ENCODE measurements at places on chromosomes 5 and 9.
A peak's percentile ranks its signal among the peaks of the same experiment; 100 is the strongest.

GRCh38 chr5:78612227-78613150, 36.1 kb downstream of the LHFPL2 start:
- DNase-seq: no peak

- DNase-seq: peak; percentile 13
Measured at GRCh38 chr5:147455822-147456450, 53.9 kb downstream of the DPYSL3 start.

GRCh38 chr5:9474219-9475002, 71.5 kb downstream of the SEMA5A start:
- DNase-seq: no peak

GRCh38 chr9:75666856-75667554, 223.5 kb upstream of the PCSK5 start:
- DNase-seq: no peak

DNA sequence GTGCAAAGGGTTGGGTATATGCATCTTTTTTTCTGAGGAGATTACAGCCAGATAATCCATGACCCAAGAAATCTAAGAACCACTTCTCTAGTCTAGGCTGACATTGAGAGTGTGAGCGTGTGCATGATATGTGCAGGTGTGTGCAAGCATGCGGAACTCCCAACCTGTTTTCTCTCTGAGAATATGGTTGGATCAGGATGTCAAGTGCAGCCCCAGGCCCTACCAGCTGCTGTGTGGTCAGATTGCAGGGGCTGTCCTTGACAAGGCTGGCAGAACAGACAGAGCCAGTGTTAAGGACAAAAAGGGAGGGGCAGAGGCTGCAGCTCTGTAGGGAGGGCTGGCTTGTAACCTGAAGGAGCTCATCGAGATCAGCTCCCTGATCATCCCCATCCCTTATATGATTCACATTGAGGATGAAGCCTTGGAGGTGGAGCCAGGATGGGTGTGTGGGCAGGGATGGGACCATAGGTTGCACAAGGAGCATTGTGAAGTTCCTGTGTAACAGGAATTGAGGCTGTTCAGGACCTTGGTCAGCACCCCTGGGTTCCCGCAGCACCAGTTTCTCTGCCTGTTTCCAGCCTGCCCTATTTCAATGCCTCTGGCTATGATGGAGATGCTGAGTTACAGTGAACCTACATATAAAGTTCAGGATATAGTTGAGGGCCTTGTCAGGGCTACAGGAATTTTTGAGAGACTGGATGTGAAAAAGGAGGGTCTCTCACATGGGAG, 52.6 kb upstream of the ARAP3 start:
- DNase-seq: no peak

DNA sequence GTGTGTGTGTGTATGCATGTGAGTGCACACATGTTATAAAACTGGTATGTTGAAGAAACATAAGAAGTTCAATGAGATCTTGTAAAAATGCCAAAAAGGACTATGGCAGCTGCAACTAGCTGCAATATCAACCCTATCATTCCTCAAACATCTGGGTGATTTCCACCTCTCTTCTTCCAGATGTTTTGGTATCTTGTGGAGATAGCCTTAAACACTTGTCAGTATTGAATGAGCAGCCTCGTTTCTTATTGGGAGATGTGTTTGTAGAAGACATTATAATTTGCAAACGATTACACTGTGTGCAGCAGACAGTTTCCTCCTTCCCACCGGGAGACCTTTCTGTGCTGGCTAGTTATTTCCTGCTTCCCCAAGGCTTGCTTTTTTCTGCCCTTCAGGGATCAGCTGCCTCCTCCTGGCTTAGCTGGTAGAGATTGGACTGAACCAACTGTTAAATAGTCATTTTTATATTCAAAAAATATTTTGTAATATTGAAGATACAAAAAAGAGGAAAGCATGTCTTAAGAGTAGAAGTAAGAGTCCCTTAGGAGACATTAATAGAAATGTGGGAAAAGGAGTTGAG, 168.4 kb upstream of the MPDZ start:
- no peak for DNase-seq

- no peak for DNase-seq
Measured at GRCh38 chr5:55441107-55441771, 93.5 kb downstream of the PLPP1 start.

GRCh38 chr5:5139777-5140478, at the start of gene ADAMTS16:
TSS of gene ADAMTS16 (plus strand) at chr5:5140330. CDS start at chr5:5140468, 138 bp downstream.
- DNase-seq: peak; percentile 4

GRCh38 chr5:143024228-143024920, 254.2 kb downstream of the ARHGAP26 start:
- DNase-seq: peak; percentile 55

DNA sequence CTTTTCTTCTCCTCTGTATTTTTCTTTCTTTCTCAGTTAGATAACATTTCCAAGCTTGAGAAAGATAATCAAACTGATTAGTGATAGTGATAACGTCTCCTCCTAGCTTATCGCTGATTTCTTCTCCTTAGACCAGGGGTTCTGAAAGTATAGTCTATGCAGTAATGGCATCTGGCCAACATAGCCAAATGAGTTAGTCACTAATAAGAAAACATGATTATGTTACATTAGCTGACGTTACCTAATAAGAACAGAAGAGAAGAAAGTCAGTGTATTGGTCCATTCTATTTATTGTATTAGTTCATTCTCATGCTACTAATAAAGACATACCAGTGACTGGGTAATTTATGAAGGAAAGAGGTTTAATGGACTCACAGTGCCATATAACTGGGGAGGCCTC, 111.2 kb downstream of the STRBP start:
- DNase-seq: no peak

DNA sequence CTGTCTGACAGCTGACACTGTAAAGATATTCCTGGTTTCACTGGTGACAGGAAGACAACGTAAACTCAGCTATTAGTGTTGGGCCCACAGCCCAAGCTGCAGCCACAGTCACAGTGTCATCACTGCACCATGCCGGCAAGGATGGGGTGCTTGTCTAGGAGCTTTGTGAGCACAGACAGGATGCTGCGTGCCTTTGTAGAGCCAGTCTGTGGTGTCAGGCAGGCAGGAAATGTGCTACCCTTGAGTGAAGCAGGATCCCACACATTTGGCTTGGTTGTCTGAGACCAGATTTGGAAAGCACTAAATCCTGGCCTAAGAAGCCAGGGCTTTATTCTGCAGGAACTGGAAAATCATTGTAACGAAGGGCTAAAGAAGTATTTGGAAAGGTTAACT, 121.6 kb upstream of the ADAMTS16 start:
- no peak for DNase-seq

- DNase-seq: no peak
Measured at GRCh38 chr5:56386046-56386445, 152.9 kb upstream of the ANKRD55 start.

DNA sequence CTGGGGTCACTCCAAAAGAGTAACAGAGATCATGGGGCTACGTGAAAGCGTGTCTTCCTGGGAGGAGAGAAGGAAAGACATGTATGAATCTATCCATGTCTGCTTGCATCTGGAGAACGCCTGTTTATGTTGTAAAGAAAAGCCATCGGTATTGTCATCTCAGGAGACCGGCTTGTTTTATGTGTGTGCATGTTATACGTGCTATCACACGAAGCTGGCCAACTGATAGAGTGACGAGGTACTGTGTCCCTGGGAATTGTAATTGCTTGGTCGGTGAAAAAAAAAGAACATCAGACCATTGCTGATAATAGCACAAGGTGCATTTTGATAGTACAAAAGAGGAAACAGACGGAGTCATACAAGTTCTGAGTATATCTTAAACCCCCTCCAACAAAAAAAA, 370 bp upstream of the CDH6 start:
- peak; percentile 26 for DNase-seq

- no peak for DNase-seq
Measured at GRCh38 chr9:84337252-84337651, 3.3 kb downstream of the SLC28A3 start.

DNA sequence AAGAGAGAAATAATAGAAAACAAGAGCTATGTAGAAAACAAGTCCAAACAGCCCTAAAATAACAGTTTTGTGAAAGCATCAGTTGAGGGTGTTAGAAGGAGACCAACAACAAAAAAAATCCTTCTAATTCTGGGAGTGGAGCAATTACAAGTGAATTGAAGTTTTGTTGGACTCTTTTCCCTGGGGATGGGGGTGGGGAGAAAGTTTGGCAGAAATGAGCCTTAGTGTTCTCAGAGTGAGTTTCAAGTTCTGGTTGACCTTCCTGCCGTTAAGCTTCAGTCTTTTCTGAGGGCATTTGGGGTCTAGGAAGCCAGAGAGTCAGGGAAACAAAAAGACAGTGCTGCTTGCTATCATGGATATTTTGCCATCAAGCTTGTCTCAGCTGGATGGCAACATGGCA, 106.3 kb upstream of the TRIM32 start:
- no peak for DNase-seq

GRCh38 chr9:32161720-32162119, 222.7 kb upstream of the ACO1 start:
- no peak for DNase-seq

GRCh38 chr9:94952565-94953373, 226.3 kb downstream of the AOPEP start:
- no peak for DNase-seq

GRCh38 chr5:81183811-81184748, 49.0 kb upstream of the CKMT2 start:
- DNase-seq: no peak

DNA sequence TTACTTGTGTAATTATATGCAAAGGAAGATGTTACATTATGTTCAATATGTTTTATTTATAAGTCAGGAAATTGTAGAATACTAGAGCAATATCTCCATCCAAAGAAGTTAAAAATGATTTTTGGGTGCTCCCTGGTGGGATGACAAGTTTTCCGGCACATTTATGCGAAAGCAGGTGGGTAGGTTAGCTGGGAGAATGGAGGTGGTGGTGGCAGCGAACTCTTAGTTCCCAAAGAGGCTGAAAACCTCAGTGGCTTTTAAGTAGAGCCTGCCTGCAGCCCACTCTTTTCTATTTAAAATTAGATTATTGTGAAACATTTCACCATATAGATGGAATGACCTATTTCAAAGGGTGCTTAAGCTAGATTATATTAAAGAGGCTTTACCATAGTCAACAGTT, 51.8 kb downstream of the ANKRD33B start:
- no peak for DNase-seq

- peak; percentile 70 for DNase-seq
Measured at GRCh38 chr9:76810377-76810957, 46.2 kb downstream of the PCA3 start.

- DNase-seq: peak; percentile 41
Measured at GRCh38 chr9:96417661-96418082, 498 bp downstream of the ZNF367 start.

DNA sequence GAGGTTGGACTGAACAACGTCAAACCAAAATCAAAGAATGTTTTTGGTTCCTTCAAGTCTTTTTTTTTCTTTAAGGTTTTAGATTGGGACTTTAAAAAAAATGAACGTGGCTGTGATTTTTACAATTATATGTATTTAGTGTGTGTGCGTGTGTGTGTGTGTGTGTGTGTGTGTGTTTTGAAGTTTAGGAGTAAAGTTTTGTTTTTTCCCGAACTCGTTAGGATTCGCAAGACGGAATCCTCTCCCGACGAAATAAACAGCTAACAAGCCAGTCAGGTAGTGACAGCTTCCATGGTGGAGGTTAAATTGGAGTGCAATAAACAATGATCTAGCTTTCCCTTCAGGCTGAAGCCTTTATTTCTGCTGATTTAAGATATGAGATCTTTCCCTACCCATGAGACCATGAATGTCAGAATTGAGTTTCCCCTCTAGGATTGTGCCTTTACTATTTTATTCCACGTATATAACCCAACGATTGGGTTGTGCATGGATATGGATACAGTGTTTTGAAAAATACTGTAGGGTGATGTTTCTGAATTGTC, 1.2 kb downstream of the KIAA1958 start:
- DNase-seq: peak; percentile 30

DNA sequence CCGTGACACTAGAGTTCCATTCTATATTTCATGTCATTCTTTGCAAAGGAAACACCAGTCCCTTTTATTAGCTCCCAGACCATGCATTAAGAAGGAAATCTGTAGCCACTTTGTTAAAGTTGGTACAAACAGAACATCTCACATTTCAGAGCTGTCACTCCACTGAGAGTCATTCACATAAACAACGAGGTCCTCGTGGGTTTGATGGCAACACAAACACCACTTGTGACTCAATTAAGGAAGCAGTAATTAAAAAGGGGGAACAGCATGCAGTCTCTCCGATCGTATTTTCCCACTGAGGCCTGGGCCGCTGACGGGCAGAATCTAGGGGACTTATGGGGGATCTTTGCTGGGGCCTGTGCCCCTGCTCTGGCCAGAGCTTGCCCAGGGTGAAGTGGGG, 94.2 kb upstream of the ZNF618 start:
- DNase-seq: no peak

DNA sequence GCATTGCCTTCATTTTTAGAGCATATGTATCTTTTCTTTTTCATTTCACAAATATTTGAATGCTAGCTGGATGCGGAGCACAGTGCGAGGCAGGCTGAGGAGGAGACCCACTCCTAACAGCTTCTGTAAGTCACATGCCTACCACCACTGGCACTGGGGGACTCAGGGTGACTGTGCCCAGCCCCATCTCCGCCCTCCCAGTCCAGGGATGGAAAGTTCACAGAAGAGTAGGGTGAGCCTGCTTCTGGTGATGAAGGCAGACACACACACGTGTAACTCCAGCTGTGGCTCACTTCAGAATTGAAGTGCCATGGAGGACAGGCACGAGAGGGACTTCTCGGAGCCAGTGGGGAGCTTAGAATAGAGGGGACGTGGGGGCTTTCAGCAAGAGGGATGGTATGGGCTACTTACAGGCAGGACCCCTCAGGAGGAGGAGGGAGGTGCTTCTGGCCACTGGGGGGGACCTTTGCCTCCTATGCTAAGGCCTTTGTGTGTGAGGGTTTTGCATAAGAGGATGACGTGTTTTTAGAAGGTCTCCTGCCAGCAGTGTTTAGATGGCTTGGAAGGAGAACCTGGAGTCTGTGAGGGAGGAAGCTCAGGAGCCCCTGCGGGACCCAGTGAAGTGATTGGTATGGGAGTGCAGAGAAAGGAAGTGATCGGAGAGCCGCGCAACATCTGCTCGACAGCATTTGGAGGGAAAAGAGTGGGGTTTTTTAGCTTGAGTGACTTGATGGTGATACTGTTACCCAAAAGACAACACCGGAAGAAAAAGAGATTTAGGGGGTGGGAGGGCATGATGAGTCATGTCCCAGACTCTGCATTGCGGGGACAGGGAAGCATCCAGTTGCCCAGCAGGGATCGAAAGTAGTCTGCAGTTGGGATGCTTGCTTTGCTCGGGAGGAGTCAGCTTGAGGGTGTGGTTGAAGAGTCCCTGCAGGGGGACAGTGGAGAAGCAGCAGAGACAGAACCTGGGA, 163.5 kb upstream of the OTULINL start:
- DNase-seq: no peak

GRCh38 chr5:78566747-78567425, 81.7 kb downstream of the LHFPL2 start:
- no peak for DNase-seq

DNA sequence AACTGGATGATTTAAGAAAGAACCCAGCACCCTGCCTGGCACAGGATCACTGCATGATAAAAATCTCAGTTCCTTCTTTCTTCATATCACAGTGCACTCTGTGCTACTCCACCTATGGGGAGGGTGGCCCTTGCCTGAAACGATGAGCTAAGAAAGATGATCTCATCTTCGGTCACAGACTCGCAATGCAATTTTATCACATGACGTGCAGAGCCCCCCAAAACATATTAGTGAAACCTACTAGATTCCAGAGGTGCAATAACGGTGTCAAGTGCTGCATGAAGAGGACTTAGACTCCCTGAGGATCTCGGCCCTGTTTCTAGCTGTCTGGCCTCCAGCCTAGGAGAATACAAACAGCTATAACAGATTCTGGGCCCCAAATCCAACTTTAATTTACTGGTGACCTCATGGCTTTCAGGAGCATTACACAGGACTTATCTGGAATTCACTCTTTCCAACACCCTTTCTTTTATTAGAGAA, 104.0 kb downstream of the EBF1 start:
- DNase-seq: peak; percentile 29
